ENCODE measurements at places on chromosomes 11 and 22. TPM values are rescaled to one million over a fixed set of nuclear protein-coding genes. Genes with fewer than 3 reads are reported as not detected.

DNA sequence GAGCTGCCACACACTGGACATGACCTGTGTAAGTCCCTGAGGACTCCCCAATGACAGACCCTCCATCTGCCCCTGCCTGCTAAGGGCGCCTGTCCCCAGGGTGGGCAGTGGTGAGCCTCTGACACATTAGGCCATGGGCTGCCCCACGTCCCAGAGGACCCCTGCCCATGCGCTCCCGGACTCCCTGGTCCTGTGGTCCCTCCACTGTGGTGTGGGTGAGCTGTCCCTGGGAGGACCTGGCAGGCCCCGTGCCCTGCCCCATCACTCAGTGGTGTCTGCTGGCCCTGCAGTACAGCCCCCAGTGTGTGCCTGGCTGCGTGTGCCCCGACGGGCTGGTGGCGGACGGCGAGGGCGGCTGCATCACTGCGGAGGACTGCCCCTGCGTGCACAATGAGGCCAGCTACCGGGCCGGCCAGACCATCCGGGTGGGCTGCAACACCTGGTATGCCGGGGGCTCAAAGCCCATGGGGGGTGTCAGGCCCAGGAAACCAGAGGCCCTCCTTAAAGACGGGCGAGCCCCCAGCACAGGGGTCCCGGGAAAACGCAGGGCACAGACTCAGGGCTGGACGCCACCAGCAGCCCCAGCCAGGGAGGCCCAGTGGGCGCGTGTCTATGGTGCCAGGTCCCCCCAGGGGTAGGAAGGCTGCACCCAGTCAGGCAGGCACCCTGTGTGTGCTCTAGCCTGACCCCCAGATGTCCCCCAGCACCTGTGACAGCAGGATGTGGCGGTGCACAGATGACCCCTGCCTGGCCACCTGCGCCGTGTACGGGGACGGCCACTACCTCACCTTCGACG is 18.7 kb downstream of the MUC5AC start:
- no peaks in the 10 kb centered on the region for H3K4me1 ChIP-seq
- H3K36me3 ChIP-seq, result no peaks in the 10 kb centered on the region
- no peak overlapping the region for H3K4me3 ChIP-seq
- H3K27ac ChIP-seq, result no peak overlapping the region
- no peaks in the 10 kb centered on the region for H3K27me3 ChIP-seq
- no peak for DNase-seq

Gene POGLUT3
- total RNA-seq, result 4.7 TPM

DNA sequence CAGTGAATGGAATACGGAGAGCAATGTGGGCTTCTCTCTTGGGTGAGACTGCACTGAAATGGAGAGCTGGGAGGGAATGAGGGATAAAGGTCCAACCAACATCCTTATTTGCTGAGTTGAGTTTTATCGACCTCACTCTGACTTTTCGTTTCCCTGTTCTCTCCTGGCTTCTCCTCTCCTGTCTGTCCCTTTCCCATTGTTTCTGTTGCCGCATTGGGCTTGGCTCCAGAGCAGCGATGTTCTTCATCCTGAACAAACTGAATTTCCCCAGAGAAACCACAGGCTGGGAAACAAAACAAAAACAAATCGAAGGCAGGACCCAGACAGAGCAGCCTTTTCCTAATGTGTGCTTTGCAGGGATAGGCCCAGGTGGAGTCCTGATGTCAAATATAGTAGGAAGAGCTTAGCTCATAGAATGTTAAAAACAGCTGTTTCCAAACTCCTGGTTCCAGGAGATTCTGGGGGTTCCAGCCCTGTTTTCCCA is 30.0 kb downstream of the MOV10L1 start:
- peaks cover 9% of the 10 kb centered on the region for H3K27me3 ChIP-seq
- no peak overlapping the region for H3K4me3 ChIP-seq
- no peaks in the 10 kb centered on the region for H3K4me1 ChIP-seq
- H3K36me3 ChIP-seq, result no peaks in the 10 kb centered on the region
- no peak overlapping the region for H3K27ac ChIP-seq

Gene PDGFB
- total RNA-seq, result 2.5 TPM

DNA sequence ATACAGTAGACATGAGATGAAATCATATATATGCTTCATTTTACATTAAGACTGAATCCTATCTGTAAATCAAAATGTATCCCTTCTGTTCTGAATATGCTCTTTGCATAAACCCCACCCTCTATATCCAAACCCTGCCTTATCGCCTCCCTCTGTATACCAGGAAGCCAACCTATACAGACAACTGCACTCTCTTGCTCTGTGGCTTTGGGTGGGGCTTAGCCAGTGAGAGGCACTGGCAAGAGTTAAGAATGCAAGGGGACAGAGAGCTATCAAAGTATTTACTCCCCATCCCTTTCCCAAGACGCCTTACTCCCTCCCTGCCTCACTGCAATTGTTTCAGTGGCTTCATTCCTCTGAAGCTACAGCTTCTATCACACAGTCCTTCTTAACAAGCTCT is 309.8 kb downstream of the TTC28 start:
- H3K4me1 ChIP-seq, result peaks cover 14% of the 10 kb centered on the region
- no peaks in the 10 kb centered on the region for H3K36me3 ChIP-seq
- H3K27ac ChIP-seq, result no peak overlapping the region
- no peaks in the 10 kb centered on the region for H3K27me3 ChIP-seq

DNA sequence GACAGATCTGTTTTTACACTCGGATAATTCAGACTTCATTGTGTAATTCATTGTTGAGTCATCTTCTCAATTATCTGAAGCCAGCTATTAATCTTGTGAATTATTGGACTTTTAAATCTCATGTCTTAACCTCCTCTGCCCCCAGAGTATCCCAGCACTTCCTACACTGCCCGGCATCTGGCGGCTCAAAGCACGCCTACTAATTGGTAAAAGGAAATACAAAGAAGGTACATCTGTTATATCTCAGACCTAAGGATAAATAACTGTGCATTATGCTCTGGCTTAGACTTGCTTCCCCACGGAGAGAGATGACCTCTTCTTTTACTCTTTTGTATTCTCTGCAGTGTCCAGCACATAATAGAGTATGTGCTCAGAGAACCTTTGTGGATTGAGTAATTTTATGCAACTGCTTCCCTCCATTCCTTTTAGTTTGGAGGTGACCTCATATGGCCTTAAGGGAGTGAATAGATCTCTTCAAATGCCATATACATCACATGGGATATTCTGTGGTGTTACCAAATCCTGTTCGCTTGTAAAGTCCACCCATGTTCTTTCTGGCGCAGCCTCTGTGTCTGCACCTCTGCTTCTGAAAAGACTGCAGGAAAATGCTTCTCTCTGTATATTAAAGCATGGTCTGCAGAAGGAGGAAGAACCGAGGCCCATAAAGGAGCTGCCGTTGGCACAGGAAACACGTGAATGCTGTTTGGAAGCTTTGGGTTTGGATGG is 125.6 kb upstream of the SORL1-AS1 start:
- no peak for DNase-seq
- H3K4me1 ChIP-seq, result peaks cover 45% of the 10 kb centered on the region
- peaks cover 77% of the 10 kb centered on the region for H3K36me3 ChIP-seq
- no peaks in the 10 kb centered on the region for H3K27me3 ChIP-seq
- H3K4me3 ChIP-seq, result no peak overlapping the region
- H3K27ac ChIP-seq, result no peak overlapping the region

DNA sequence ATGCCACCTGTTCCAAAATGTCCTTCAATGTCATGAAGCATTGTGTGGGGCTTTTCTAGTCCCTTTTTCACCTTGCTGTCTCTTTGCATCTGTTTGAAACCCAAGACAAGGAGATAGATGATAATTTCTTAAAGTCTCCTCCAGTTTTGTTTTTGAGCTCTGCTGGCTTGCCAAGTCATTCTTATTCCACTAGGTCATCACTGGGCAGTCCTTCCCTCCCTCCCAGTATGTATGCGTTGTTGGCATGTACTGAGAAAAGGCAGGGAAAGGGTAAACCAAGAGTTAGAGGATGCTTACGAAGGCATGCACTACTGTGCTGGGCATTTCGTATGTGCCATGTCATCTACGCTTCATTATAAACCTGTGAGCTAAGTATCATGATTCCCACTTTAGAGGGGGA is 78.6 kb downstream of the PARVA start:
- DNase-seq, result no peak
- H3K4me3 ChIP-seq, result no peak overlapping the region
- H3K36me3 ChIP-seq, result no peaks in the 10 kb centered on the region
- peaks cover 3% of the 10 kb centered on the region for H3K27me3 ChIP-seq
